ENCODE measurements at places on chromosomes 2 and 18.

GRCh38 chr18:75185460-75185859 is 23.5 kb downstream of the PTGR3 start:
- DNase-seq, result peak; percentile 47

GRCh38 chr2:196160101-196160500 is 11.3 kb downstream of the STK17B start:
- DNase-seq, result peak; percentile 88

DNA sequence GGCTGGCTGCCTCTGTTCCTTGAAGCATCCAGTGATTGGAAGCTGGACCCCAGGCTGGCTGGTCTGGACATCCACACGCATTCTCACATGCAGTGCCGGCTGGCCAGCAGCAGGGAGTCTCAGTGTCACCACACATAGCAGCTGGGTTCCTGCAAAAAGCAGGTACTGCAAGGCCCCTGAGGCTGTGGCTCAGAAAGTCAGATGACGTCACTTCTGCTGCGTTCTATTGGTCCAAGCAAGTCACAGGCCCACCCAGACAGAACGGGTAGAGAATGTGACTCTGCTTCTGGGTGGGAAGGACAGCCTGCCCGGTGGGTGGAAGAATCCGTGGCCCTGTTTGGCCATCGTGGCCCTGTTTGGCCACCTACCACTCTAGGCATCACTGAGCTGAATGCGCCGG is 51.3 kb upstream of the SPP2 start:
- no peak for DNase-seq

DNA sequence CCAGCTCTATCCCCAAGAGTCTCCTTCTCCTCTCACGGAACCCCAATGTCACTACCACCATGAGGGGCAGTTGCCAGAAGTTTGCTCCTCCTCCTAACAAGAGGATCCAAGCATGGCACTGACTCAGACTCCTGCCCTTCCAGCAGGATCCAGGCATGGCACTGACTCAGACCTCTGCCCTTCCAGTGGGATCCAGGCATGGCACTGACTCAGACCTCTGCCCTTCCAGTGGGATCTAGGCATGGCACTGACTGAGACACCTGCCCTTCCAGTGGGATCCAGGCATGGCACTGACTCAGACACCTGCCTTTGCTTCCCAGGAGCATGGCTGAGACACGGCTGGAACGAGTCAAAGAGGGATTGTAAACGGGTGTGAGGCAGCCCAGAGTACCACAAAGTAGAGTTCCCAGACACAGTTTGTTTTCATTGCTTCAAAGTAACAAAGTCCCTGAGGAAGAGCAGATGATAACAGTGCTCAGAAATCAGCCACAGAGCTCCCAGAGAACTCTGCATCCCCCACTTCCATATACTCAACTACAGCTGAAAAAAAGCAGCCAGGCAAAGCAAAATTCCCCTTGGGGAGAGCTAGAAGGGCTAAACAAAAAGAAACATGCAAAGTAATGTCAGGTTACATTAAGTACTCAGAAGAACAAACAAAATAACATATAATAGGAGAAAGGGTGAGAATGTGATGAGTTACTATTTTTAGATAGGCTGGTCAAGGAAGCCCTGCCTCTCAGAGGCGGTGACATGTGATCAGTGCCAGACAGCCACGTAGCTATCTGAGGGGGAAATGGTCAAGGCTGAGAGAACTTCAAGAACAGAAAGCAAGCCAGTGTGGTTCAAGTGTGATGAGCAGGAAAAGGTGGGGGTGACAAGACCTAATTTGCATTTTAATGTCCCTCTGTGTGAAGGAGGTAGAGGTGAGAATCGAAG is 3.0 kb downstream of the BUB1 start:
- DNase-seq, result peak; percentile 72

DNA sequence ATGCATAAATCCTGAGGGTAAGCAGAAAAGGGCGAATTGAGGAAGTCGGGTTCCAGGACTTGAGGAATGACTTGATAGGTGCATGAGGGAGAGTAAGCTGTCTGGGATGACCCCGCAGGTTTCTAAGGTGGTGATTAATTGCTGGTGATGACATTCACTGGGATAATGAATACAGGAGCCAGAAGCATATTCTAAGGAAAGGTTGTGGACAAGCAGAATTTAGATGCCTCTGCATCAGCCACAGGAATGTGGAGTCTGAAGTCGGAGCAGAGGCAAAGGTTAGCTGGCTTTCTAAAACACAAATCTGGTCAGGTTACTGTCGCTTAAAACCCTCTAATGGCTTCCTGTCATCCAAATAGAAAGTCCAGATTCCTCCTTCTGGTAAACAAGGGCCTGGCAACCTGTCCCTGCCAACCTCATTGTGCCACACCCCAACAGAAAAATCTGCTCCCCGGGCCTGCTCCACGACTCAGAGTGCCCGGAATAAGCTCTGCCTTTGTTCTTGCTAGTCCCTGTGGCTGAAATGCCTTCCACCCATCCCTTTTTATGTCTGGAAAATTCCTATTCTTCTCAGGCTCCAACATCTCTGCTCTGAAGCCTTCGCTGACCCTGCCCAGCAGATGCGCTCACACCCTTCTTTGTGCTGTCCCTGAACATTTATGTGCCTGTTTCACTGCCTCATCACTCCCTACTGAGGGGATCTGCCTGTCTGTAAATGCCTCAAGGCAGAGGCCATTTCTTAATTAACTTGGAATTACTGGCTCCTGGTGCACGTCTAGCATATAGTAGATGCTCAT is 11.3 kb upstream of the TMEM214 start:
- DNase-seq, result no peak

Data from MCF 10A (cell line).